ENCODE measurements at places on chromosomes 12 and 14.

DNA sequence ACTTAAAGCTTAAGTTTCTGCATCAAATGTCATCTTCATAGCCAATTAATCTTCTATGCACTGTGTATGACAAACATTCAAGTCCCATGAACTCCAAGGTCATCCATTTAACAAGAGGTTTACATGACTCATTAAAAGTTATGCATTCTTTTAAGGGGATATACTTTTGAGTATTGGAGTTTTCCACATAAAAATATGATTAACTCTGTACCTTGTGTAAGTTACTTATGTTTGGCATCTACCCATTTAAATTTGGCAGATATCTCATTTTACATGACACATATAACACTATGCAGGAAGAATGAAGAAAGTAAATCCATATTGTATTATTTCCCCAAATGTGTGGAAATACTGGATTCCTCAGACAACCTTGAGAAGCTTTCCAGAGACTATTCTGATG lies 240.2 kb downstream of the PAX9 start:
- DNase-seq: no peak

DNA sequence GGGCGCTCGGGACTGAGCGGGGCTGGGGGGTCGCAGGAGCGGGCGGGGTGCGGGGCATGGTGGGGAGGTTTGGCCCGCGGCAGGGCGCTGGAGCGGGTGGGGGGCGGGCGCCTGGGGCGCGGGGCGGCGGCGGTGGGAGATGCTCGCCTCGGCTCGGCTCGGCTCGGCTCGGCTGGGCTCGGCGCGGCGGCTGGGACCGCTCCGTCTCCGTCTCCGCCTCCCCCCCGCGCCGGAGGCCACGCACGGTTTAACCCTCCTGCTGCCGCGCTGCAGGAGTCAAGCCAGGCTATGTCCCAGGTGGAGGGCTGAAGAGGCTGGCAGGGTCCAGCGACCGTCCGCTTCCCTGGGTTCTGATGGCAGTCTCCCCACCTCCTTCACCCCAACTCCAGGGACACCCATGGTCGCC lies at the start of gene PIANP:
Gene PIANP (minus strand): TSS at position 170 of the 406 bp plus-strand sequence. CDS start 2,754 bp downstream, outside the sequence.
- DNase-seq: no peak

DNA sequence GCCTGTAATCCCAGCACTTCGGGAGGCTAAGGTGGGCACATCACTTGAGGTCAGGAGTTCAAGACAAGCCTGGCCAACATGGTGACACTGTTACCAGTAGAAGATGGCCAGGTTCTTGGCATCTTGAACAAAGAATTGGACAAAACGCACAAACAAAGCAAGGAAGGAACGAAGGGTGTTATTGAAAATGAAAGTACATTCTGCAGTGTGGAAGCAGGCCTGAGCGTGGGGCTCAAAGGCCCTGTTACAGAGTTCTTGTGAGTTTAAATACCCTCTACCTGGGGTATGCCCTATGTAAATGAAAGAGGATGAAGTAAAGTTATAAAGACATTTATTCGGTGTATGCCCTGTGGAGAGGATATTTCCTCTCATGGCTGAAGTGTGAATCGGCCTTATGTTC lies 20.8 kb upstream of the CDK17 start:
- DNase-seq: no peak

GRCh38 chr14:67721875-67722274 lies 20.2 kb downstream of the RDH12 start:
- DNase-seq: no peak

- peak; percentile 16 for DNase-seq
Measured at GRCh38 chr12:46071769-46072624, 81.6 kb upstream of the SCAF11 start.

- DNase-seq: no peak
Measured at GRCh38 chr14:31357279-31357678, 63.1 kb downstream of the HEATR5A start.

- no peak for DNase-seq
Measured at GRCh38 chr12:28987538-28988324, 161.3 kb upstream of the FAR2 start.
